Stimulated activated CD8-positive, alpha-beta memory T cell treated with anti-CD3 and anti-CD28 coated beads, Interleukin-15, amount 100 ng/mL, for 24 hours (primary cell): ENCODE measurements at places on chromosomes 4 and X.

GRCh38 chr4:96145601-96146000 lies 305.7 kb downstream of the PDHA2 start:
- DNase-seq: no peak

GRCh38 chrX:45031830-45032378 lies 158.9 kb downstream of the KDM6A start:
- no peak for DNase-seq

DNA sequence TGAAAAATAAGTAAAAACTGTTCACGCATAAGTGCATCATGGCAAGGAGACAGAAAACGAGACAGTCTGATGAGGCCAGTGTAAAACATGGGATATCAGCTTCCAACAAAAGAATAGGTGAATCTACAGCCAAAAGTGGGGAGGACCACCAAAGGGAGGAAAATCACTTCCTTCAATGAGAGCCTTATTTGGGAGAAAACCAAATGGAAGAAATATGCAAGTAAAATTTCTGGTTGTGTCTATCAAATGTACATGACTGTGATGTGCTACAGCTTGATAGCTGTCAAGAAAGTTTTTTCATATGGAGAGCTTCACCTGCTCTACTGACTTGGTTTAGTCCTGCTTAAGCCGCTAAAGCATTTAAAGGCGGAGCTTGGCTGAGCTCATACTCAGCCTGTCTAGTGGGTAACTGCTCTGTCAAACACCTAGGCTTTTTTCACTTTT lies 66.2 kb downstream of the MAGEA1 start:
- DNase-seq: no peak

- no peak for DNase-seq
These were observed 53.2 kb downstream of the DOCK11 start for GRCh38 chrX:118548841-118549240.

- DNase-seq: no peak
These were observed 92.6 kb downstream of the LNX1 start for GRCh38 chr4:53498706-53499105.

- DNase-seq: no peak
These were observed 38.9 kb downstream of the NUDT9 start for GRCh38 chr4:87461281-87461700.

GRCh38 chr4:105276361-105277104 lies 129.9 kb downstream of the TET2 start:
- no peak for DNase-seq

GRCh38 chrX:13499736-13500135 lies 69.7 kb upstream of the EGFL6 start:
- DNase-seq: no peak

GRCh38 chr4:134632056-134632455 lies 430.5 kb upstream of the PABPC4L start:
- no peak for DNase-seq

DNA sequence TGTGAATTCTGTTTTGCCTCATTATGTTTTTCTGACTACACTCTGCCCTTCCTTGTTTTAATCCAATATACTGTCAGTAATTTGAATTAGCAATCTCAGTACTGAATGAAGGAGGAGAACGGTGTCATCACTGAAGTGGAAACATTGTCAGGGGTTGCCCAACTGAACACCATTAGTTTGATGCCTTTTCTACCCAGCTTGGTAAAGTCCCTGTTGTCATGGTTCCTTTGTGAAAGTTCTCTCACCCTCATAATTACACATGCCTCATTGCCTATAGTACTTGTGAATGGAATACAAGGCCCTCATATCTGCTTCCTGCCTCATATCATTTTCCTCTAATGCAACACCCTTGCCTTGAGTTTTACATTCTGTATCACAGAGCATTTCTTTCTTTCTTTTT lies 76.9 kb downstream of the RRAGB start:
- DNase-seq: no peak

- DNase-seq: no peak
These were observed 33.2 kb downstream of the RELL1 start for GRCh38 chr4:37652747-37653527.

- no peak for DNase-seq
These were observed 517.3 kb downstream of the TMA16 start for GRCh38 chr4:164011791-164012190.

GRCh38 chrX:152905081-152905420 lies 7.2 kb downstream of the ZNF185 start:
- no peak for DNase-seq

- DNase-seq: no peak
These were observed 184.0 kb upstream of the KIT start for GRCh38 chr4:54473798-54474197.

GRCh38 chr4:1869530-1870327 lies 1.5 kb upstream of the NSD2 start:
- DNase-seq: no peak

- no peak for DNase-seq
These were observed 344 bp downstream of the TMPRSS11D start for GRCh38 chr4:67883458-67883857.

GRCh38 chr4:7457201-7458065 lies 22.7 kb upstream of the PSAPL1 start:
- no peak for DNase-seq

- DNase-seq: no peak
These were observed 51.3 kb upstream of the RELL1 start for GRCh38 chr4:37737466-37737865.

- no peak for DNase-seq
These were observed 33.5 kb downstream of the ZFP42 start for GRCh38 chr4:188029114-188029513.

DNA sequence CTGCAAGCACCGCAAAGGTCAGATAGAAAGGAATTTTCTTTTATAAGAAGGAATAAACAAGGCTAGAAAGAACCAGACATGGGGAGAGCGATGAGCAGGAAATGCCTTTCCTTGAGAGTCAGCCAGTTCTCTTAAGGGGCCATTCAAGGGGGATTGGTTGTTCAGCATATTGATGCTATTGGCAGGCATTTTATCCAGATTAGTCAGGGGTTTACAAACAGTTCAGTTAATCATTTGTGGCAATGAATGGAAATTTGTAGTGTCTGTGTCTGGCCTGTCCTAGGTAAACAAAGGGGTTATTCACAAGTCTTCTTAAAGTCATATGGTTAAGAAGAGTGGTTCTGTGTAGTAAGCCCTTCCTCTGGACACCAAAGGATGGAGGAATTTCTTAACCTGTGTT lies 184.7 kb upstream of the FRMPD4 start:
- no peak for DNase-seq

DNA sequence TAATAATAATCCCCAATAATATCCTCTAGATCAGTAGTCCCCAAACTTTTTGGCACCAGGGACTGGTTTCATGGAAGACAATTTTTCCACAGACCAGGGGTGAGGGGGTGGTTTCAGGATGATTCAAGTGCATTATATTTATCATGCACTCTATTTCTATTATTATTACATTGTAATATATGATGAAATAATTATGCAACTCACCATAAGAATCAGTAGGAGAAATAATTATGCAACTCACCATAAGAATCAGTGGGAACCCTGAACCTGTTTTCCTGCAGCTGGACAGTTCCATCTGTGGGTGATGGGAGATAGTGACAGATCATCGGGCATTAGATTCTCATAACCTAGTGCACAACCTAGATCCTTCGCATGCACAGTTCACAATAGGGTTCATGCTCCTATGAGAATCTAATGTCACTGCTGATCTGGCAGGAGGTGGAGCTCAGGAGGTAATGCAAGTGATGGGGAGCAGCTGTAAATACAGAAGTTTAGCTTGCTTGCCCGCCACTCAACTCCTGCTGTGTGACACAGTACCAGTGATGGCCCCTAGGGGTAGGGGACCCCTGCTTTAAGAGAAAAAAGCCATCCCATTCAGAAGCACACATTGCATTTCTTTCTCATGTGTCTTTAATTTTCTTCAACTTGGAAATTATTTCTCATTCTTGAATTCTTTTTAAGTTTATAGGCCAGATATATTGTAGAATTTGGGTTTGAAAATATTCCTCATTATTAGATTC lies 16.0 kb upstream of the SH3RF1 start:
- DNase-seq: no peak

- DNase-seq: no peak
These were observed 102.6 kb downstream of the DHRSX start for GRCh38 chrX:2398064-2398656.

DNA sequence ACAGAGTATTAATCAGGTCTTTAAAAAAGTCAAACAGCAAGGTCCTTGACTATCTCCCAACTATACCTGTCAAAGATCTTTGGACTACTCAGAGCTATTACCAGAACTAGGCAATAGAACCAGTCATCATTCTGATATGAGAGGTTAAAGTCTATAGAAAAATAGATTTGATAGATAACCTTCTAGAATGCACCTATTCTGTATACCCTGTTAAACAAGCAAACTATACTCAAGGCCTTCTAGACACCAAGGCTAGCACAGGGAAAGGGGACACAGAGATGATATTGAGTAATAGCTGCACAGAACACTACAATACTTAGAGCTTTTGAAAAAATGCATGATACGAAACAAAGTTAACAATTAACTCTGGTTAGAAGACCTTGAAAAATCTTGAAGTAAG lies 149.5 kb downstream of the NR3C2 start:
- no peak for DNase-seq

GRCh38 chr4:2634014-2634413 lies 97.6 kb downstream of the FAM193A start:
- DNase-seq: no peak

- DNase-seq: no peak
These were observed 102.7 kb upstream of the DHX15 start for GRCh38 chr4:24686866-24687692.

DNA sequence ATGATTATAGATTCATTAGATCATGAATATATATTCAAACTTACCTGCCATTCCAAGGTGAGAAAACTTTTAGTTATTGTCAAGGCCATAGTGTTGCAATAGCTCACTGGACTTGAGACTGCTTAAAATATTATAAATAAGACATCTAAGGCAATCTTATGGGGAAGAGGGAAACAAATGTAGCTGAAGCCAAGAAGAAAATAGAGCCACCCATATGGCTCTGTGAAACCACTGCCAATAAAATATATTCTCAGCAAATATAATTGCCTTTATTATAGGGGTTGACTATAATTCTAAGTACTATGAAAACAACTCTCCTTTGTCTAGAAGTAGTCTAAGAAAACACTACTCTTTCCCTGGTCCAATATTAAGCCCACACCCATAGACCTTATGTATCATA lies 938.5 kb downstream of the FSTL5 start:
- no peak for DNase-seq

GRCh38 chrX:41858161-41858775 lies 65.1 kb downstream of the CASK start:
- DNase-seq: no peak

- no peak for DNase-seq
These were observed 122.4 kb upstream of the NAP1L5 start for GRCh38 chr4:88819818-88820697.

DNA sequence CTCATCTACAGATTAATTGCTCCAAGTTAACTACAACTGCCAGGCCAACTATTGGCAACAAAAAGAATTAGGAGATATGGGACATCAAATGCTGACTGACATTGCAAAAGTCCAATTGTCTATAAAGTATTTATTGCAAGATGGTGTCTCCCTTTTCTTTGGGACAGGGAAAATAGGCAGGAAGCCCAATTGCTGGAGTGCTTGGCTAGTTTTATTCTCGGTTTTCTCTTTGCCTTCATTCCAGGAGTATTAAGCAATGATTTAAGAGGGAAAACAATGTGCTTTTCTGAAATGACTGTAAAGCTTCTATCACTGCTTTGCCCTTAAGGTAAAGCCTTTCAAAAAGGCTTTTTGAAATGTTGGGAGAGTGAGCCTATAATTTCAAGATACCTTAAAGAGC lies 62.8 kb upstream of the DIAPH2 start:
- DNase-seq: no peak

DNA sequence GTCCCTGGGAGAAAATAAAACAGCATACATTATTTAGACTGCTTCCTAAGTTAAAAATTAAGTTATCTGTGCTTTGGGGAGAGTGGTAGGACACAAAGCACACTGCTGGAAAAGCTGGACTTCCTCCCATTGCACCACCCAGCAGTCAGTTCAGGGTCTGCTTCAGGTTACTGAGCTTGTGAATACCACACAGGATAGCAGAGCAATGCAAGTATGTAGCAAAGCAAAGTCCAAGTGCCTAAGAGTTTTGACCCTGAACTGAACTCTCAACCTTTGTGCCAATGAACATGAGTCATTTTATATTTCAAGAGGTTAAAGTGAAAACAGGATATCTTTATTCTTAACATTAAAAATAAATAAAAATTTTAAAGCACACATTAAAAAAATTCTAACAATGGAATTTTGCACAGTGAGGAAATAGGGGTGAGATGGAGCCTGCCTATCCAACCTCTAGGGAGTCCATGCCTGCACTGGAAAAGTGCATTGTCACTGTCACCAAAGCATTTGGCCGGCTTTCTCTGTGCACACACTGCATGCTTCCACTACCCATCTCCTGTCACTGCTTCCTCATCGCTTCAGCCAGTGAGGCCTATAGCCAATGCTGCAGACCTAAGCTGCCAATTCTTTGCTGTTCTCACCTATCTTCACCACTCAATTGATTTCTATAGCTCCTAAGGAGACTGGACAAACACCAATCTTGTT lies 50.9 kb downstream of the ABCG2 start:
- no peak for DNase-seq

DNA sequence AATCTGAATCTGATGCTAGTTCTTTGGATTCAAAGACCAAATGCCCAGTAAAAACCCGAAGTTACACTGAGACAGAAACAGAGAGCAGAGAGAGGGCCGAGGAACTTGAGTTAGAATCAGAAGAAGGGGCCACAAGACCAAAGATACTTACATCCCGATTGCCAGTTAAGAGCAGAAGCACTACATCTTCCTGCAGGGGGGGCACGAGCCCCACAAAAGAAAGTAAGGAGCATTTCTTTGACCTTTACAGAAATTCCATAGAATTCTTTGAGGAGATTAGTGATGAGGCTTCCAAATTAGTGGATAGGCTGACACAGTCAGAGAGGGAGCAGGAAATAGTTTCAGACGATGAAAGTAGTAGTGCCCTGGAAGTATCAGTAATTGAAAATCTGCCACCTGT lies 309.3 kb downstream of the ANK2 start:
- DNase-seq: no peak

DNA sequence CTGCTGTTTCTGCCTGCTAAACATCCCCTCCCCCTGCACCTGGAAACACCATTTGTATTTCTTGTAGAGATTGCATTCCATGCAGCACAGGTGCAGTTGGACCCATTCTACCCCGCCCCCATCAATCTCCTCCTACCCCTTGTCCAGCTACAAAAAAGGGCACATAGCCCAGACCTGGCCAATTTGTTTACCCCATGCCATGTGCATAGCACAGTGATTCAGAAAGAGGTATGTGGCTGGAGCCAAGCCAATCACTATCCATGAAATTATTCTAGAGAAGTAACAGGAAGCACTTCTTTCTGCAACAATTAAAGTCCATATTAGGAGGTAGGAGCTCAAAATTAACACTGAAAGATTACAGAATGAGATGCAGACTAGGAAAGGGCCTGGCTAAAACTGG lies 20.2 kb upstream of the TMEM184C start:
- DNase-seq: no peak
